Camera-type eye (tissue), 1 donor: ENCODE measurements at places on chromosomes 2 and 18. TPM values are rescaled to one million over a fixed set of nuclear protein-coding genes. Genes with fewer than 3 reads are reported as not detected.

The B3GNT7 gene
- 3.4 TPM for total RNA-seq

The LYPD6 gene
- total RNA-seq: 18.4 TPM

The CHRNA1 gene
- 9.1 TPM for total RNA-seq

The MATN3 gene
- total RNA-seq: 0.93 TPM

The SP5 gene
- total RNA-seq: 0.77 TPM
